Activated CD8-positive, alpha-beta memory T cell treated with anti-CD3 and anti-CD28 coated beads for 1 hour (primary cell): ENCODE measurements at places on chromosomes 2 and 18.

DNA sequence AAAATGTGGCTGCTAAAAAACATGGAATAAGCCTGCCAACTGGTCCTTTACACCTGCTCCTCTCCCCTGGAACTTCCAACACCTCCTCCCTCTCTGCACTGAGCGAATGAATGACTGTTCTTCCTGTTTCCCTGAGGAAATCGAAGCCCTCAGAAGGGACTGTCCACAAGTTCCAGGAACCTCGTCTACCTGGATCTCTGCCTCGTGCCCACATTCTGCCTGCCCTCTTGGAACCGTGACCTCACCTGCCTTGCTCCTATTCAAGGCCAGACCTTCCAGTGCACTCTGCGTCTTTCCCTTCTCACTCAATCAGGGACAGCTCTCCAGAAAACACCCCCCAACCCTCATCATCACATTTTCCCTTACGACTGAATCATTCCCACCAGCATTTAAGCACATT lies 4.4 kb upstream of the CAB39 start:
- DNase-seq: no peak

- no peak for DNase-seq
These were observed 151.6 kb downstream of the GLI2 start for GRCh38 chr2:120887320-120887697.

GRCh38 chr2:208101716-208102631 lies 22.4 kb downstream of the CRYGD start:
- DNase-seq: no peak

GRCh38 chr18:2916184-2916583 lies 69.4 kb downstream of the EMILIN2 start:
- no peak for DNase-seq

GRCh38 chr2:72765997-72766609 lies 59.7 kb downstream of the EXOC6B start:
- DNase-seq: no peak

DNA sequence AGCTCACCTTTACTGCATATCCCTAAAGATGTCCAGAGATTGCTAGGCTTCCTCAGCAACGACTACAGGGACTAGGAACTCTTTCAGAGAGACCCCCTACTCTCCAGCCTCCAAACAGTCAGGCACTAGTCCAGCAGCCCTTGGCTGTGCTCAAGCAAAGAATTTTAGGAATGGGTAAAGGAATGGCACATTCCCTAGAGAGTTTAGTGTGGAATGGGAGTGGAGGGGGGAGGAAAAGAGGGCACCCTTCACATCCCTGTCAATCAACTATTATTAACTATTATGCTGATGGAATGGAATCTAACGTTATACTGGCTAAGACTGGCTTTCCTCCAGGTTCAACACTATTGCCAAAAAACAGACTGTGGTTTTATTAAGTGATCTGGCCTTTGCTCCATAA lies 64.8 kb downstream of the IKZF2 start:
- no peak for DNase-seq
